ENCODE measurements at places on chromosomes 6 and 20.

DNA sequence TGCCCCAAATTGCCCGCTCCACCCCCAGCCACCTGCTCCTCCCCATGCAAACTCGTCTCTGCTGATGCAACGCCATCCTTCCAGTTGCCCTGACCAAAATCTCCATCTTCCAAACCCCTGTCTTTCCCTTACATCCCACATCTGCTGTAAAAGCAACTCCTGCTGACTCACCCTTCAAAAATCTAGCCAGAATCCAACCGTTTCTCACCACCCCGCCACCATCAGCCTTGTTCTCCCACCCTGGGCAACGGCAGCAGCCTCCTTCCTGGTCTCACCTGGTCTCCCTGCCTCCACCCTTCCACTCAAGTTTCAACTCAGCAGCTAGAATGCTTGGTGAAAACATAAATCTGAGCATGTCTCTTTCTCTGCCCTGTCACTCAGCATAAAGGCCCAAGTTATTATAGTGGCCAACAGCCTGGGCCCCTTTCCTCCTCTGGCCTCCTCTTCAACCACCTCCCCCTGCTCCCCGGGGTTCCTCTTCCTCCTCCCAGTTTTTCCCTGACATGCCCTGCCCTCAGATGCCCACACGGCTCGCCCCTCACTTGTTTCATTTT is 7.2 kb upstream of the SYNJ2 start:
- no peak for DNase-seq

GRCh38 chr6:95478941-95479340 is 98.4 kb upstream of the MANEA start:
- no peak for DNase-seq

- DNase-seq, result no peak
These were observed 52.7 kb upstream of the PTGIS start for GRCh38 chr20:49620364-49621240.

- no peak for DNase-seq
These were observed 37.0 kb downstream of the BCKDHB start for GRCh38 chr6:80143419-80143937.

- no peak for DNase-seq
These were observed 143.9 kb downstream of the PXDC1 start for GRCh38 chr6:3607599-3607998.

- DNase-seq, result peak; percentile 18
These were observed 1.9 kb downstream of the ABRACL start for GRCh38 chr6:139030228-139030963.

DNA sequence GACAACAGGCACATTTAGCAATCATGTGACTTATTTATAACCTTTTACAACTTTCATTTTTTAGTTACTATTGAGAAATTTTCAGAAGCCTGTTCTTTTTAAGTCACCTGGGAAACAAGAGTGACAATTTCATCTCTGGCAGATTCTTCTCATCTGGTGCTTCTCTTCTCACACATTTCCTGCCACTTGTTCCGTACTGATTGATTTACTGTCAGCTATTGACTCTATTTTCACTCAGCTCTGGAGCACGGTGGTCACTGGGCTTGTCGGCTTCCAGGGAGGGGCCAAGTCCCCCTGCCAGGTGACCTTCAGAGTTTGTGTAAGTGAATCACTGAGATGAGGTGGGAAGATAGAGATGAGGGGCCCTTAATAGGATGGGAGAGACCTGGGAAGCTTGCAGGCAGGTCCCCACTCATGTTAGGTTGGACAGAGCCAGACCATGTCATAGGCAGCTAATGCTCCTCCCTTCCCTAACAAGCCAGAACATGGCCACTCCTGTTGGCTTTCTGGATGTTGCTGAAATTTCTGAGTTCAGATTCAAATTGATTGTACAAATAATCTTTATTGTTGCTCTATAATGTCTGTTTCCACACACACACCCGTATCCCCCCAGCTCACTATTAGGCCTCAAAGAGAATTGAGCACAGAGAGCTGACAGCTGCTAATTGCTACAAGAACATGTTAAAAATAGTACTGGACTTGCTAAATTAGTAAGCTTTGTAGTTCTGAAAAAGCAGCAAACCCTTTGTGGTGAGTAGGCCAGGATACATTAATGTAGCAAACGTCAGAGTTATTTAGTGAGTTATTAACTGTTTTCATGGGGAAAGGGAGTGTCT is 13.3 kb downstream of the DUSP22 start:
- DNase-seq, result no peak

DNA sequence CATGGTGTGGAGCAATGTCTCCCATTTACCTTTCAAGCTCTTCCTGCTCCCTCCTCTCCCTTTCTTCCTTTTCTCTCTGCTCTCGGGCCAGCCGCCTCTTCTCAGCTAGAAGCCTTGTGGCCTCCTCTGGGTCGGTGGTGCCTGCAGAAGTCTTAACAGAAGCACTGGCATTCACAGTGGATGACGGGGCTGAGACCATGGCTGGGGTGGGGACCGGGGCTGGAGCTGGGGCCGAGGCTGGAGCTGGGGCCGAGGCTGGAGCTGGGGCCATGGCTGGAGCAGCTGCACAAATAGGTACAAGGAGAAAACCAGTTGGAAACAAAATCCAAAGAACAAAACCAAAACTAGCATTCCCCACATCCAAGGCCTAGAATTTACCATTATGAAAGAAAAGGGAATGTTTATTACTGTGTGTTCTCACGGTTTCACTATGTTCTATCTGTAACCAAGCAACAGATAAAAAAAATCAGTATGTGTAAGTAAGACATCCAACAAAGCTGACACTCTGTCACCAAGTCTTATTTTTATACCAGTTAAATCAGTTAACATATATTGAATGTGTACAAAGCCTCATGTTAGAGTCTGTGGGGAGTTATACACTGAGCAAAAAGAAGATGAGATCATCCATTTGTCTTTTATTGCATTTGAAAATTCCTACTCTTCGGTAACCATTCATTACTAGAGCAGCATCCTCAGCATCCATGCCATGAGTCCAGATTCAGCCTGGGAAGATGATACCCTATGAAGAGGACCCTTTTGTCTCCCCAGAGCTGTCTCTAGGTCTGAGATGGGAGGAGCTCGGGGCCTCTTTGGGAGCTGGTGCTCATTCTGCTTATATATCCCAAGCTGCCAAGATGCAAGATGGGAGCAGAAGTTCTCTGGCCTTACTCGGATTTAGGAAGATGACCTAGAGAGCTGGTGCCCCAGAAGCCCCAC is 73.0 kb upstream of the BCLAF1 start:
- DNase-seq, result no peak

DNA sequence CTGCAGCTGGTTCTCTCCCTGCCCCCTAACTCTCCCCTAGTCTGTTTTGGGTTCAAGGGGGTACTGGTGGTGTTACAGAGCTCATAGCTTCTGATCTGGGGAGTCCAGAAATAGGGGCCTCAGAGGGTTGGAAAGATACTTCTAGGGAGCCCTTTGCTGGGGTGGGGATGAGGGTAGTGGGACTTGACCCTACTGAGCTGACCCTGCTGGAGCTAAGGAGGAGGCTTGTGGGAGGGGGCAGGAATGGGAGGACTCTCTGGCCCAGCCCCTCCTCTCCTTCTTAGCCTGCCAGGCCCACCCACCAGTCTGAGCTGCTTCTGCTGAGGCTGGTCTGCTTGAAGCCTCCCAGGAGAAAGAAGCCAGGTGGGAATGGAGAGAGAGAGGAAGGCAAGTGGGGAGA is at the start of gene EGFL8:
EGFL8 (plus strand) TSS at position 301 of the 400 bp plus-strand sequence. CDS start 1,571 bp downstream, outside the sequence.
- no peak for DNase-seq

DNA sequence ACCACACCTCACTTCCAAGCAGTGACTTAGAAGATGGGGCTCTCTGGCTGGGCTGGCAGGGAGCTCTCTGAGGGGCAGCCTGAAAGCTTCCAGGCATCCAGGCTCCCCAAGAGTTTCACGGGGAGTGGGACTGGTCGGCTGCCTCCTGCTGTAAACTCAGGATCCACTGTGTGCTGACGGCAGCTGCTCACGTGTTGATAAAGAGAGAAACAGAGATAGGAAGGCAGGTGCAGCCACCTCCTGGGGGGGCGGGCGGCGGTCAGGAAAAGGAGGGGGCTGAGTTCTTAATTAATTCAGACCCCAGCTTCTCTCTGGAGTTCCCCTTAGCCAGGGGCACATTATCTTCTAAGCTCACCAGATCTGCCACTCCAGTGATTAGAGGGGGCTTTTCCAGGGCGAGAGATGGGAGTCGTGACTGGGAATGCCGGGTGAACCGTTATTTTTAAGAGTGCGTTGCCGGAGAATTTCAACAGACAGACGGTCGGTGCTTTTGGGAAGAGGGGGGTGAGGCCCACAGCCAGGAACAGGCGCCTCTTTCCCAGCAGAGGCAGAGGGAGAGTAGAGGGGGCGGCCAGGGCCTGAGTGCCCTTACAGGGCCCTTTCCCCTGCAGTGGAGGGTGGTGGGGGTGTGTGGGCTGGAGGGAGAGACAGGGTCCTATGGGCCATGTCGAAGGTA is 70.9 kb downstream of the CD40 start:
- DNase-seq, result peak; percentile 70

GRCh38 chr6:133399426-133399825 is 158.3 kb downstream of the EYA4 start:
- DNase-seq, result no peak

DNA sequence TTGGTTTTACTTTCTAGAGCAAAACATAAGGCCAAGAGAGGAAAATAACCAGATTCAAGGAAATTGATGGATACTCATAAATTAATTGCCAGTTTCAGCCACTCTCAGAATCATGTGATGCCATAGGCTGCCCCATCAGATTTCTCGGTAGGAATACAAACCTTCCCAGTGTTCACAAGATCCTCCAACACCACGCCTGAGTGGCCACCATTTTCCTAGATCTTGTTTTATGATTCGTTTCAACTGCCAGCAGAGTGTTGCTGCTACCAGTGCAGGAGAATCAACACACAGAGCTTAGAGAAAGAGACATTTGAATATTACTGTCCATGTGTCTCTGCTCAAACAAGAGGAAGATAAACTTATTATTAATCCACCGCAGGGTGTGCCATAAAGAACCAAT is 434.2 kb upstream of the CDH4 start:
- no peak for DNase-seq

DNA sequence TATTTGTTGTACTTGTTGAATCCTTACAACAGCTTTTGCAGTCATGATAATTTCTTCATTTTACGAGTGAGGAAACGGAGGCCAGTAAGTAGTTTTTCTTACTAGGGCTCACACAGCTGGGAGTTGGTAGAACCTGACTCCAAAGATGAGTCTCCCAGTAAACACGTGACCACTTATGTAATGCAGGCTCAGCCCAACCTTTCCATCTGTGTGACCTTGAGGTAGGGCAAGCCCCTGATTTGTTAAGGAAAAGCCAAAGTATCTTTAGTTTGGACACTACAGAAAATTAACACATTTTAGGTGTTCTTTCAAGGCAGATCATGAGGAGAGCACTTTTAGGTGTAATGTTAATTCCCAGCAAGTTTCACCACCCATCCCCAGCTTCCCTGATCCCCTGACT is 111.3 kb downstream of the LRRC1 start:
- no peak for DNase-seq

DNA sequence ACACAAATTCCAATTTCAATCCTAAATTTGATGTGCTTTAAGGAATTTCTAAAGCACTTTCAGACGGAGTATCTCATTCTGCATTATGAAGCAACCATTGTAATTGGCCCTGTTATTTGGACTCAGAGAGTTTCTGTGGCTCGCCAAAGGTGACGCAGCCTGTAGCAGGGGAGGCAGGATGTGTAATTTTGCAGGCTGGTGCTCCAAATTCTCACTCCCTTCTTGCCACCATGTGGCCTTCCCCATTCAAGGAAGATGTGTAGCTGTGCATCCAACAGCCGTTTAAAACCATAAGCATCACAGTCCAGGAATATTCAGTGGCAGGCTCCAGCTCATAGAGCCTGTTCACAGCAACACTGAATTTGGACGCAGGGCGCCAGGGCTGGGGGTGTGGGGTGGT is 45.8 kb downstream of the AGPAT4 start:
- no peak for DNase-seq

DNA sequence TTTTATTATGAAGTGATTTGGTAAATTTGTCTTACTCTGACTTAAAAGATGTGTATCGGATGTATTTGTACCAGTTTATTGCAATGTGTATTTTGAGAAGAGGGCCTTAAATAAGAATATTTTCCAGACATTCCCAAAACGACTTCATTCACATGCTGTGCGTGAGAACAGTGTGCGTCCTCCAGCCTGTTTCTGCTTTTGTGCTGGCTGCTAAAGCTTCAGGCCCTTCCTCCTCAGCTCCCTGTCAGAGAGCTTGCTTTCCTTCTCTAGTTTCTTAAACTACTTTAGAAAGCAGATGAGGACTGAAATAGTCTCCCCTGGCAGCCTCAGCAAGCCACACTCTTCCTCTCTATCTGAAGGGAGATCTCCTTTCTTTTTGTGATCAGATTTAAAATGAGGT is 157.8 kb downstream of the SAMD5 start:
- DNase-seq, result no peak

- peak; percentile 90 for DNase-seq
These were observed 12.8 kb upstream of the DNAAF9 start for GRCh38 chr20:3420211-3420707.

- no peak for DNase-seq
These were observed 434.1 kb downstream of the RFPL4B start for GRCh38 chr6:112781241-112781640.

GRCh38 chr20:34445177-34446065 is 70.8 kb upstream of the DYNLRB1 start:
- DNase-seq, result no peak

GRCh38 chr6:152375197-152375596 is 262.0 kb downstream of the SYNE1 start:
- no peak for DNase-seq

- DNase-seq, result no peak
These were observed 230.0 kb upstream of the SULF2 start for GRCh38 chr20:48015141-48015910.
